DMS79 (cell line): ENCODE measurements at places on chromosomes 1 and 21.

DNA sequence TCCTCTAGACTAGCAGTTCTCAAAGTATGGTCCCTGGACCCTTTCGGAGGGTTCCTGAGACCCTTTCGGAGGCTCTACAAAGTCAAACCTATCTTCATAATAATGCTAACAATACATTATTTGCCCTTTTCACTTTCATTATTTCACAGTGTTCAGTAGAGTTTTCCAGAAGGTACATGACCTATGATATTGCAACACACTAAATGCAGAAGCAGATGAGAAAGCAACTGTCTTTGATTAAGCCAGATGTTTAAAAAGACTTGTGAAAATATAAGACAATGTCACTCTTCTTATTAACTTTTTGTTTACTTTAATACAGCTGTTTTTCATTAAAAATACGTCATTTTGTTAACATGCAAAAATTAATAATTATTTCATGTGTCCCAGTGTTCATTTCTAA is 5.8 kb downstream of the KCNJ10 start:
- no peak for DNase-seq

DNA sequence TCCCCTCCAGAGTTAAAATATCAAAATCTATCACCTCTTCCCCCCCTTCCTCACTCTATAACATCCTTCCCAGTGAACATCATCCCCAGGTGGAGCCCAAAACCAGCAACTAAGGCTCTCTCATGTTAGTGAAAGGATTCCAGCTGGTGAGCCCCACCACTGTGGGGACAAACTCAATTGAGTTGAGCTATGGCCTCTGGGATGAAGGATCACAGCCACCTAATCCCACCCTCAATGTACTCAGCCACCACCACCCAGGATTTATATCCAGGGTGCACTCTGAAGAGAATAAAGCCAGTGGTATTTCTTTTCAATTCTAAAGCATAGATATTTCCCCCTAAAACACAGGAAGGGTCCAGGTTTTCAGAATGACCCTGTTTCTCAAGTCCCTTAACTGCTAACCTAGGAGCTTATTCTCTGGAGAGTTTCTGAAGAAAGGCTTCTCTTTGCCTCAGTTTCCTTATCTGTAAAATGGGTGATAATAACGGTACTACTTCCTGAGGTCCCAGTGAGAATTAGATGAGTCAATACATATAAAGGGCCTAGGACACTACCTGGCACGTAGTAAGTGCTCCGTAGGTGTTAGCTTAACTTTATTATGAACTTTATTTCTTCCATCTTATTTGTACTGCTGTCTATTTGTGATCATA is 15.6 kb upstream of the BOLA1 start:
- no peak for DNase-seq

- DNase-seq = peak; percentile 24
These were observed 493 bp upstream of the ELOA start for GRCh38 chr1:23742670-23743286.

DNA sequence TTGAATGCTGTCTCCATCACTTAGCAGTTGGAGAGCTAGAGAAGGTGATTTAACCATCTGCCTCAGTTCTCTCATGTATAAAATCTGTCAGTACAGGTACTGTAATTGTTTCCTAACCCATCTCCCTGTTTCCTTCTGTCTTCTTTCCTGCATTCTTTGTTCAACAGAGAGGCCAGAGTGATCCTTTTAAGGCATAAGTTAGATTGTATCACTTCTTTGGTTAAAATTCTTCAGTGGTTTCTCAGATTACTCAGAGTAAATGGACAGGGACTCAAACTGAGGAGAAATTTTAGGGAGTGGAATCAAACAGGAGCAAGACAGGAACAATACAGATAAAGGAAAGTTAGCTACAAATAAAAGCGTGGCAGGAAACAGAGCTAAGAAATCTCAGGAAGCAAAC is 45.2 kb upstream of the SSX2IP start:
- no peak for DNase-seq

- no peak for DNase-seq
These were observed 60.8 kb upstream of the PGD start for GRCh38 chr1:10338047-10338446.

- DNase-seq = no peak
These were observed 16.2 kb downstream of the RIIAD1 start for GRCh38 chr1:151737479-151737878.
